ENCODE measurements at places on chromosomes 4 and X. TPM values are rescaled to one million over a fixed set of nuclear protein-coding genes. Genes with fewer than 3 reads are reported as not detected.

Gene FGF13
- 43.5 TPM for total RNA-seq

GRCh38 chr4:385934-386707 lies 48.5 kb downstream of the ZNF141 start:
- no peaks in the 10 kb centered on the region for H3K4me1 ChIP-seq
- DNase-seq, result no peak
- no peaks in the 10 kb centered on the region for H3K27me3 ChIP-seq
- no peak overlapping the region for H3K27ac ChIP-seq

- no peaks in the 10 kb centered on the region for H3K36me3 ChIP-seq
- no peak for DNase-seq
- H3K27ac ChIP-seq, result no peak overlapping the region
- no peak overlapping the region for H3K4me3 ChIP-seq
- no peaks in the 10 kb centered on the region for H3K27me3 ChIP-seq
These were observed 137.8 kb upstream of the CPEB2 start for GRCh38 chr4:14864365-14865030.

DNA sequence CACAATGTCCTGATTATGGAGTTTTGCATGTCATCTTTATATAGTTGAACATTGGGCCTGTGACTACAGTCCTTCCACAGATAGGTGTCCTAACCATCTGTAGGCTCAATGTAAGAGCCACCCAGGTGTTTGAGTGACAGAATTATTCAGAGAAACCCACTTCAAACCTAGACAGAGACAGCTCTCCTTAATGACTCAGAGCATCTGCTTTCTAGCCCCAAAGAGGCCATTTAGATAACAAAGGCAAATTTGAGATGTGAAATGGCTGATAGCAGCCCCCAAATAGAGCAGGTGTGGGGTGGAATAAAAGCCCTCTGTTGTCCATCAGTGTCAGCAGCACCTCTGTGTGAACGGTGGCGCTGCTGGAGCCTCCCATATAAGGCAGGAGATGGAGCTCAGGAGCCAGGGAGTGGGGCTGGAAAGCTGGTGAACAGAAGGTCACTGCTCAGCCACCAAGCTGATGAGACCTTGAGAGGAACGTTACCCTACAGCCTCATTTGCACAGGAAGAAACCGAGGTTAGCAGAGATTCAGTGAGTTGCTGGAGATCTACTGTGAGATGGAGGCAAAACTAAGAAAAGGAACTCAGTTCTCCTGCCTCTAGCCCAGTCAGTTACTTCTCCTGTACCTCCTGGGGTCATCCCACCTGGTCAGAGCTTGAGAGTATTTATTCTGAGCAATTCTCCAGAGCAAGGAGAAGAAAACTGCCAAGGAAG lies 153.3 kb upstream of the LNX1 start:
- H3K36me3 ChIP-seq, result no peaks in the 10 kb centered on the region
- DNase-seq, result no peak
- H3K27ac ChIP-seq, result no peak overlapping the region
- no peaks in the 10 kb centered on the region for H3K27me3 ChIP-seq
- H3K4me3 ChIP-seq, result no peak overlapping the region

DNA sequence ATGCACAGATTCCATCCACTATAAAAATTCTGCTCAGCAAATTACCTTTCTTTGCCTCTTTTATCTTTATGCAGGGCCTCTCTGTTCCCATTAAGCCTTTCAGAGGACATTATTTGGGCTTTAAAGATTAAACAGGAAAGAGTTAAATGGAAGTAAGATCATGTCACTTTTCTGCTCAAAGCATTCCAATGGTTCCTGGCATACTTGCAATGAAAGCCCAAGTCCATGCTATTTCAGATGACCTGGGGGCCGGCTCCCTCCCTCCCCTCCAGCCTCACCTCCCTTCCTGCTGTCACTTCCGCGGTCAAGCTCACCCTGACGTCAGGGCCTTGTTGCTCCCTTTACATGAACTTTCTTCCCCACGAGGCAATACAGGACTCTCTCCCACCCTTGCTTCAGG lies 125.5 kb downstream of the C4orf51 start:
- H3K36me3 ChIP-seq, result no peaks in the 10 kb centered on the region
- DNase-seq, result no peak
- H3K4me1 ChIP-seq, result peaks cover 36% of the 10 kb centered on the region
- peak overlapping the region; percentile 49 for H3K4me3 ChIP-seq
